ENCODE measurements at places on chromosomes 3 and 15.

- DNase-seq, result no peak
These were observed 96.4 kb downstream of the TPRA1 start for GRCh38 chr3:127493924-127494646.

GRCh38 chr3:44363591-44363990, 25.0 kb downstream of the TCAIM start:
- no peak for DNase-seq

- DNase-seq, result no peak
These were observed 8.9 kb downstream of the GYG1 start for GRCh38 chr3:149000206-149000745.

- no peak for DNase-seq
These were observed 89.6 kb downstream of the GAP43 start for GRCh38 chr3:115712871-115713270.

DNA sequence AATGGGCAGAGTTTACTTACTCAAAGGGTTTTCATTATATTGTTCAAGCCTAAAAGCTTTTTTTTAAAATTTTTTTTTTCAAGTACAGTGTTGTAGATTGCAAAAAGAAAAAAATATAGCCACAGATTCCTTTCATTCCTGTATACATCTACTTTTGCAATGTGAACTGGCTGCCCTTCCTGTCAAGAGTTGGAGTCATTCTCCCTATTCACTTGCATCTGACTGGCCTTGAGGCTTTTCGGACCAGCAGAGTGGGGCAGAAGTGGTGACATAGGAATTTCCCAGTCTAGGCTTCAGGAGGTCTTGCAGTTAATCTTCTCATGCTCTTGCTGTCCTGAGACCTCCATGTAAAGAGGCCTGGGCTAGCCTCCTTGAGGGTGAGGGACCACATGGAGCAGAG, 218.3 kb upstream of the CFAP20DC start:
- no peak for DNase-seq

DNA sequence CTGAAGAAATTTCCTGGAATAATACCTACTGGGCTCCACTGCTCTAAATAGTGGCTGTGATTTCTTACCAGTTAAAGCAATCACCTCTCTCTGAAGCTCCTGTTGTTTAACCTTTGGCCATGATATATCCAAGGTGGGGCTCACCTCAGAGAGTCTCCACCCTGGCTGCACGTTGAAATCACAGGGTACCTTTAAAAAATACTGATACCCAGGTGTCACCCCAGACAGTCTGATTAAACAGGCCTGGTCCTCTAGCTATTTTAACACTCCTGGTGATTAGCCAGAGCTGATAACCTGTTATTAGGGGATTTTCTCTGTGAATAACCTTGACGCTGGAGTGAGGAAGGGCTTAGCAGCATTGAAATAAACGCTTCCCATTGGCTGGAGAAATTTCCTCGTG, 22.3 kb upstream of the ZBTB38 start:
- DNase-seq, result no peak

GRCh38 chr3:112247350-112247749, 46.7 kb downstream of the SLC9C1 start:
- DNase-seq, result no peak

GRCh38 chr15:100926258-100926657, 7.1 kb downstream of the LRRK1 start:
- no peak for DNase-seq

- DNase-seq, result peak; percentile 28
These were observed 36.6 kb downstream of the PSTPIP1 start for GRCh38 chr15:77031376-77032050.

GRCh38 chr3:113615976-113616375, 80.5 kb downstream of the USF3 start:
- DNase-seq, result no peak

Data from T-helper 1 cell (primary cell).